ENCODE measurements at places on chromosomes 1 and 21. TPM values are rescaled to one million over a fixed set of nuclear protein-coding genes. Genes with fewer than 3 reads are reported as not detected.

- DNase-seq = no peak
Measured at GRCh38 chr1:85453640-85454194, 11.2 kb downstream of the DDAH1 start.

DNA sequence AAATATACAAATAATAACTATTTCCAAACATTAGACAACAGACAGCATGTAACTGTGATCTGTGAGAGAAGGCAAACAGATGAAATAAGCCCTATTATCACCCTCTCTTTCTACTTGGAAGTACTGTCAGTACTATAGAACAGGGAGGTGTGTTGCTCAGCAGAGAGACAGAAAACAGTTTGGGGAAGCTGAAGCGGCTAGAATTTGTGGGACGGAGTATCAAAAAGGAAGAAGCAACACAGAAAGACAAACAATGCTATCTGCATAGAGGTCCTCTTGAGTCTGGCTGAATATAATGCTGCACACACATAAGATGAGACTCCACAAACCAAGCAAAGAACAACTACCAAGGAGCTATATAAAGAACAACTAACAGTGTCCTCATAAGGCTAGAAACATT lies 59.4 kb downstream of the ZZZ3 start:
- no peak for DNase-seq

GRCh38 chr1:157369808-157370521 lies 182.3 kb downstream of the FCRL5 start:
- DNase-seq = peak; percentile 37

DNA sequence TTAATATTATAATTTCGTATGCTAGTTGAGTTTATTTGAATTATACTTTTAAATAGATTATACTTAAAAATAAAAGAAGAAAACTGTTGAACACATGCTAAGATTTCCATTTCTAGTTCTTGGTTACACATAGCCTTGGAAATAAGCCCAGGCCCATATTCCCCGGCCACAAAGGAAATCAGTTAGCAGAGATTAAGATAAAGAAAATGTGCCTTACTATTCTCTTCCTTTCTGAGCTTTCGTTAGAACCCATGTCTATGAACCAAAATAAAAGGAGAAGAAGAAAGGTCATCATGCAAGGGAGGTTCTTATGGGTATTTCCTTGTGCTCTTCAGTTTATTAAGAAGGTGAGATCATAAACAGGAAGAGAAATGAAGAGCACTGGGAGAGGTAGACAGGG lies 32.3 kb upstream of the CRP start:
- DNase-seq = no peak

- DNase-seq = no peak
Measured at GRCh38 chr1:235259133-235259778, 68.7 kb downstream of the ARID4B start.

DNA sequence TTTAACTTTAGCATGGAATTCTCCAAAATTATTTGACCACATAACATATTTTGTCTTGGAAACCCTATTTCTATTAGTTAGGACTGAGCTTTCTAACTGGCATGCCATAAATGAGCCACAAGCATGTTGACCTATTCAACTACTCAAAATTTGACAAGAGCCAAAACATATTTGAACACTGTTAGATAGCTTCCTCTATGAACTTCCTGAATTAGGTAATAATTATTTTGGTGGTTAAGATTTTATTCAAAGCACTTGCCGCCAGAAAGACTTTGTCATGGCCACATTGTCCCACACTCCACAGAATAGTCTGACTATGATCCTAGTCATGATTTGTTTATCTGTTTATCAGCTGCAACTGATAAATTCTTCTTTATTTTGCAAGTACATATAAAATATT lies 23.1 kb upstream of the CTPS1 start:
- no peak for DNase-seq

- peak; percentile 83 for DNase-seq
Measured at GRCh38 chr1:40665335-40666171, at the start of gene RIMS3. TSS of gene RIMS3 (minus strand) at chr1:40665682. CDS start at chr1:40641925, 23,757 bp downstream.

The SAMD13 gene
- 0.76 TPM for total RNA-seq
